ENCODE measurements at places on chromosomes 2 and 18.
A peak's percentile ranks its signal among the peaks of the same experiment; 100 is the strongest.

DNA sequence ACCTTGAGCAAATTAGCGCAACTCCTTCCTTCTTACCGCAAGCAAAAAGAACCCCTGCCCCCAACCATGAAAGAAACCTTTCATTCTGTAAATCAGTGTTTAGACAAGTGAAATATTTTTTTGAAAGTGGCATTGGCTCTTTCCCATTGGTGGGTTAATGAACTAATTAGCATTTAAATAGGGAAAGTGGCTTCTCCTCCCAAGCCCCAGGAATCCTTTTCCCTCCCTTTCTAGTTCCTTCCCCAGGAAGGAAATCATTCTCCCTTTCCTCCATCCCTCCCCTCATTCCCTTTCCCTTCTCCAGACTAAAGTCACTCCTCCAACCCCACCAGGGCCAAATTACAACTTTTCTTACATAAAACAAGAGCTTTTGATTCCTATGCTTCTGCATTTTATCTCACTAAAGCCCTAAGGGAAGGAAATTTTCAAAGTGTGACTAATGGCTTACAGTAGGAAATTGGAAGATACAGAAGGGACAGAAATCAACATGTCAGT lies 22.9 kb upstream of the TYMS start:
- no peak for DNase-seq

- DNase-seq = no peak
Measured at GRCh38 chr2:37469126-37469525, 124.7 kb downstream of the QPCT start.

GRCh38 chr2:28648147-28648546 lies 103.5 kb upstream of the PPP1CB start:
- DNase-seq = no peak

GRCh38 chr2:210226223-210226622 lies 976 bp upstream of the ACADL start:
- DNase-seq = no peak

DNA sequence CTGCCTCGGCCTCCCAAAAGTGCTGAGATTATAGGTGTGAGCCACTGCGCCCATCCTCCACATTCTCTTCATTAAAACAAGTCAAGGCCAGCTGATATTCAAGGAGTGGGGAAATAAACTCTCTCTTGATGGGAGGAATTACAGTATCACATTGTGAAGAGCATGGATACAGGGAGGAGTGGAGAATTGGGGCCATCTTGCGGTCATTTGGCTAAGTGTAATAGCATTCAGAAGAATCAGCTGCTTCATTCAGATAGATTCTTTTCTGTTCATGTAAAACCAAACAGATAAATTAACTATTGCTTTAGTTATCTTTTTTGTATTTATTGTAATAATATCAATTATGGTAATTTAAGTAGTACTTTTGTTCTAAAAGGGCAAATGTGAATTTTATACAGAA lies 156.3 kb downstream of the UBR3 start:
- DNase-seq = no peak

- no peak for DNase-seq
Measured at GRCh38 chr2:240247241-240247867, 106.9 kb upstream of the OTOS start.

DNA sequence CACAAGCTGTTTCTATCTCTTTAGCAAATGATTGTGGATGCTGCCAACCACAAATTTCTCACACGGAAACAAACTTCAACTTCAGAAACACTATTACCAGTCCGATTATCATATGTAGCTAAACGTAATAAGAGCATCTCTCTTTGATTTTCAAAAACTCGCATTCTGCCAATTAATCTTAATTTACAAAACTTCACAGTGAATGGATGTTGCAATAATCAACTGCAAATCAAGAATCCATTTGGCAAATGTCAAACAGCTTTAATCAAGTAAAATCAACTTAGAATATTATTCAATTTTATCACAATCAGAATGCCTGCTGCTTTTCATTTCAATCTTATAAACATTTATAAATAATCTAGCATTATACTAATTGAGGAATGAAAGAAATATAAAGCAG lies 54.2 kb downstream of the DTNB start:
- no peak for DNase-seq

- DNase-seq = no peak
Measured at GRCh38 chr18:75249672-75250470, 39.3 kb downstream of the TSHZ1 start.

GRCh38 chr2:234189230-234189629 lies 138.7 kb downstream of the SPP2 start:
- DNase-seq = no peak

DNA sequence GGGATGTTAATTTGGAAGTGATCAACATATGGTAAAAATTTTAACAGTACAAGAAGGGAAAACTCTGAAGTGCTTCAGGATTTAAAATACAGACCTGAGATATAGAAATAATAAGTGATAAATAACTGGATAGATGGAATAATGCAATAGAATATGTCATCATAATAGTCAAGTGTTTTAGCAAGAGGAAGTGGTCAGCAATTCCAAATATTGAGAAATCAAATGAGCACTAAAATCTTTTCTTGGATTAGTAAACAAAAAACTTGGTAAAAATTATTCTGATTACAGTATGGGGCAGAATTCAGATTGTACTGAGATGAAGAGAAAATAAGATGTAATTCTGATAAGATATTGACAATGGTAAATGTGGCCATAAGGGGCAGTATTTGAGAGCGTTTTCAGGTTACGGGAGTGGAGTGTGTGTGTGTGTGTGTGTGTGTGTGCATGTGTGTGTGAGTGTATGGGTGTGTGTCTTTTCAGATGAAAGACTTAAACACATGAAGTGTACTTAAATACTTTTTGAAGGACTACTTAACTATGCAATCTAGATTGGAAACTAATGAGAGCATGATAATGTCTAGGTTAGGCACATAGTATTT lies 217.9 kb upstream of the ITGA4 start:
- no peak for DNase-seq

DNA sequence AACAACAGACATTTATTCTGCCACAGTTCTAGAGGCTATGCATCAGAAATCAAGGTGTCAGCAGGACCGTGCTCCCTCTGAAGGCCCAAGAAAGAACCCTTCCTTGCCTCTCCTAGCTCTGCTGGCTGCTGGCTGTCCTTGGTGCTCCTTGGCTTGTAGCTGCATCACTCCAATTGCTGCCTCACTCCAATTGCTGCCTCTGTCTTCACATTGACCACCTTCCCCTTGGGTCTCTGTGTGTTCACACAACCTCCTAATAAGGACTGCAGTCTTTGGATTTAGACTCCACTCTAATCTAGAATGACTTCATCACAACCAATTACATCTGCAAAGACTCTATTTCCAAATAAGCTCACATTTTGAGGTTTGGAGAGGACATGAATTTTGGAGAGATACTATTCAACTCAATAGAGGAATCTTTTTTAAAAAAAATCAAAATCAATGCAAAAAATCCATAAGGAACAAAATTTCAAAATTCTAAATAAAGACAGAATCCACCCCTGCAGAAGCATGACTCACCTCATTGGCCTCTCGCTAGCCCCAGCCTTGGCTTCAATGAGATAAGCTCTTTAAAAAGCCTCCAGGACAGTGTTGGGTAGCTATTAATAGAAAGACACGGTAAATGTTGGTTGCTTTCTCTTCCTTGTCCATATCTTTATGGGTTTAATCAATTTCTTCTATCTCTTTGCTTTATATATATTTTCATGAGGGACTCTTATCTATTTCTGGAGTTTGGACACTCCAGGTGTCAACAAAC lies 267.6 kb upstream of the MGAT5 start:
- no peak for DNase-seq

- peak; percentile 38 for DNase-seq
Measured at GRCh38 chr2:71548646-71549425, 95.5 kb downstream of the DYSF start.

- no peak for DNase-seq
Measured at GRCh38 chr2:46983065-46983801, 67.6 kb upstream of the MCFD2 start.

DNA sequence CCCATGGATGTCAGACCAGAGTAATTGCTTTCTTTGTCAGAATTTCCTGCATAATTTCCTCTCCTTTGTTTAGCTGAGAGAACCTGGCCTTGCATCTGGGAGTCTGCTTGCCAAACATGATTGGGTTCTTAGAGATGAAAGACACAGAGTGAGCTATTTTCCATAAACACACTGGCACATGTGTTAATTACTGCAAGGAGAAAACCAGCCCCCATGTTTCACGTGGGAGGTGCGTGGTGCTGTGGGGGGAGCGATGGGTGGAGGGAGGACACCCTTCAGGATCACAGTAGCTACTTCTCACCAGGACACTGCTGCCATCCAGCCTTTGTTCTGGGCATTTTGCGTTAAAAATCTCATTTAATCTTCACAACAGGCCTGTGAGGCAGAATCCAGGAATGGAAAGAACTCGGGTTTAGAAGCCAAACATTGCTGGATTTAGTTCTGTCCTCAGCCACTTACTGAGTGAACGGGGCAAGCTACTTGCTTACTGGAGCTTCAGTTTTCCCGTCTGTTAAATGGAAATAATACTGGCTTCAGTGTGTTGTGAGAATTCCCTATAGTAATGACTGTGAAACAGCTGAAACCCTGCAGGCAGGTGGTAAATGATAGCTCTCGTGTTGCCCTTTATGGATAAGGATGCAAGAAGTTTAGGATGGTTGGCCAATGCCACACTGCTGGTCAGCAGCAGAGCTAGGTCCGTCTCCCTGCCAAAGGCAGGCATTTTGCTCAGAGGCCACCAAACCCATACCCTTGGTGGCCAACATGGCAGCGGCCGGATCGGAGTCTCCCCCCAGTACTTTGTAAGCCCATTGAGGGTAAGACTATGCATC lies 100.1 kb upstream of the ASAP2 start:
- no peak for DNase-seq

GRCh38 chr2:96860065-96861029 lies 2.5 kb upstream of the ANKRD39 start:
- no peak for DNase-seq

DNA sequence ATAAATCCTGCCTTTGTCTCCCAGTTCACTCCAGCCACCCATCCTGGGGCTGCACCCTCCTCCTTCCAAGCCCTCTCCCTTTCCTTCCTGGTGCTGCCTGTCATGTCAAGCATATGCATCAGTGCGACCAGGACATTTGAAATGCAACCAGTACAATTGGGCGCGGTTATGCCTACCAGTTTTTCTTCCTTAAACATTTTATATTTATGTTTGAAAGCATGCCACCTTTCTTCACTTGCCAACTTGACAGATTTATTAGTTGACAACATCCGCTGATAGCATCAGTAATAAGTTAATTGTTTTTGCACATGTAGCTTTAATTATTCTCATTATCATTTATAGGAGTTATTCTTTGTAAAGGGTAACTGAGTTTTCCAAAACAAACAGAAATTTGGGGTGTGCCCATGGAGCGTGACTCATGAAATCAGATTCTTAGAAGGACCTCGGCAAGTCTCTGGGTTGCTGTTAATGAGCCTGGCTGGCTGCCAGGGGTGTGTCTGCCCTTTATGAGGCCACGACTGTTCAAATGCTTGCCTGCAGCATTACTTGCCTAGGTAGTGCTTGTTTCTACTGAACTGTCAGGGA lies 32.8 kb upstream of the IL1B start:
- DNase-seq = no peak

DNA sequence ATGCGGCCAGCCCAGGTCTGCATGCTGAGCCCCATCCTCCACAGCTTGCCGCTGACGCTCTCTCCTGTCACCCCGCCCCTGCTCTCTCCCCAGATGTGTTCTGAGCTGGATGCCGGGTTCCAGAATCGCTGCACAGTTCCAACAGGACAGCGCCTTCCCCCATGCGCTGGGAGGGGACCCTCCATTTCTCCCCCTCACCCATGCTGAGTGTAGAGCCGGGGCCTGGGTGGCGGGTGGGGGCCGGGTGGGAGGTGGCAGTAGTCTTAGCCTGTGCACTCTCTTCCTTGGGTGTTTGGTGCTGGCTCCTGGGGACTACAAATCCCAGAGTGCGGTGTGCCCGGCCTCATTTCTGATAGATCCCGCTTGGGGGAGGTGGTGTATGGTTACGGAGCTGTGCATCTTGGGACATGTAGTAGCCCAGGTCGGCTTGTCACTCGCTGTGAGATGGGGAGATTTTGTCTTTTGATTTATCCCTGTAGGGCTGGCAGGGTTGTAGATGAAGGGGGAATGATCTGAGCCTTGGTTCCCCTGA lies 6.8 kb downstream of the DNAJB2 start:
- no peak for DNase-seq

DNA sequence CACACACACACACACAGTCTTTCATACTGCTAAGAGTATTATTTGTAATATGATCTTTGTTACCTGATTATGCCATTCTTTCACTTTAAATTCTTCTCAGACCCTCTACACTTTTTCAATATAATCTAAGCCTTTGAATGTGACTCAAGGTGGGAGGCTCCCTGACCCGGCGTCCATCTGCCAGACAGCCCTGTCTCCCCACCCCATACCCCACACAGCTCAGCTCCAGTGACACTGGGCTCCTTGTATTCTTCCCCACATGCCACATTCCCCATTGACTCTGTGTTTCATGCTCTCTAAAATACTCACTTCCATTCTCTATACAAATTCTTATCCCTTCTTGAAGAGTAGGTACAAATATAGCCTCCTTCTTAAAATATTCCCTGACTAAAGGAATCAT lies 442.2 kb downstream of the TGIF1 start:
- DNase-seq = no peak

GRCh38 chr2:200377355-200378336 lies 71.2 kb downstream of the SPATS2L start:
- DNase-seq = no peak

- no peak for DNase-seq
Measured at GRCh38 chr2:33441235-33441810, 35.1 kb upstream of the RASGRP3 start.

- no peak for DNase-seq
Measured at GRCh38 chr2:111055735-111056134, 65.0 kb upstream of the BCL2L11 start.

GRCh38 chr2:138814123-138814898 lies 34.1 kb upstream of the NXPH2 start:
- no peak for DNase-seq

DNA sequence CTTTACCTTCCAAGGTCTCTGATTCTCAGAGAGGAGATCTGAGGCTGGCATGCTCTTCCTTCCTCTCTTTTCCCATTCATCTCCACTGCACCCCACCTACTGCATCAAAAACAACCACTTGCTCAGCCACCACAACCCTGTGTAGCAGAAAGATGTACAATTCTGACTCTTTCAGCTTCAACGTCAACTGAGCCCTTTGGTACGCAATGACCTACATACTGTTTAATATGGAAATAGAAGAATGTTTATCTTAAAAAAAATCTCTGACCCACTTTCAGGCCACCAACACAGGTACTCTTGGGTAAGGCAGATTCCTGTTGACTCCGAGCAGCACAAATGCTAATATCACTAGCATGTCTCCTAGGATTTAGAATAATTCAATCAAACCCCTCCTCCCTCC lies 76.2 kb upstream of the AFF3 start:
- no peak for DNase-seq
